ENCODE measurements at places on chromosomes 16 and 17.

DNA sequence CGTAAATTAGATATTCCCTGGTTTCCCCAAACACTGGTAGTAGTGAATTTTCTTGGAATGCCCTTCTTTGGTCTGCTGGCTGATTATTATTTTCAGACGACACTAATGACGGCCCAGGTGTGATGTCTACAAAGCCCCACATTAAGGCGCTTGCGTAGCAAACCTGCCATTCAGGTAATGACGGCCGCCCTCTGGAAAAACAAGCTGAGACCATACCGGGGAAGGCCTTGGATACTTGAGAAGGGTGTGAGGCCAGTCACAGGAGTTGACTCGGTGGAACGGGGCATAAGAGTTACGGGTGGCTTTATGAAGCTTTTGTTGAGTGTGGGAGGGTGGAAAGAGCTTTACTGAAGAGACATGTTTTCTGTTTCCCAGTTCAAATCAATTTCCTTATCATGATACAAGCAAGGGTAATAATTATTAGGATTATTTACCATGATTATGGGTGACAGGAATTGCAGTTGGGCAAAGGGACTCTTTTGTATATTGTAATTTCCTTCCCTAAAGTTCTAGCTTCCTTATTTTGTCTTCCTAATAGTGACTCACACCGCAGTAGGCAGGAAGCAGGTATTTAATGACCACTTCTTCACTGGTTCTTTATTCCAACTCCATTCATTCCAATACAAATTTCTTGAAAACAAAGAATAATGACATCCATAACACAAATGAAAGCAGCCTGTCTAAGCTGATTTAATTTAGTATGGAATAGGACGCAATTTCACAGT, 24.8 kb downstream of the KRT23 start:
- no peak for DNase-seq

- DNase-seq, result no peak
Measured at GRCh38 chr17:39400547-39401411, 647 bp downstream of the FBXL20 start.

DNA sequence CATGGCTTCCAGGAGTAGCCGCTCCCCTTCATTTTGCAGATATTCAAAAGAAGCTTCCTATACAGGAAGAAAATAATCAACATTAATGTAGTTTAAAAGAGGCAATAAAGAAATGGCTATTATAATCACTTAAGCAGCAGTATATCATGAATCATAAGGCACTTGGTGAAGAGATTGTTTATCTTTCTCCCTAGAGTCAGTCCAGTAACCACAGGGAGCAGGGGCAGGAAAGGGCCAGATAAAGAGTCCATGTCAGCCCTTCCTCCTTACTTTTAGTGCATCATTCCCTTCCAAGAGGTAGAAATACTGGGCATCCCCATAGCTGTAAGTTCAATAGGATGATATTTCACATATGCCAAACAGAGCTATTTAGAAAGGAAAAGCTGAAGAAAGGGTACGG, 184.6 kb upstream of the C17orf78 start:
- no peak for DNase-seq

DNA sequence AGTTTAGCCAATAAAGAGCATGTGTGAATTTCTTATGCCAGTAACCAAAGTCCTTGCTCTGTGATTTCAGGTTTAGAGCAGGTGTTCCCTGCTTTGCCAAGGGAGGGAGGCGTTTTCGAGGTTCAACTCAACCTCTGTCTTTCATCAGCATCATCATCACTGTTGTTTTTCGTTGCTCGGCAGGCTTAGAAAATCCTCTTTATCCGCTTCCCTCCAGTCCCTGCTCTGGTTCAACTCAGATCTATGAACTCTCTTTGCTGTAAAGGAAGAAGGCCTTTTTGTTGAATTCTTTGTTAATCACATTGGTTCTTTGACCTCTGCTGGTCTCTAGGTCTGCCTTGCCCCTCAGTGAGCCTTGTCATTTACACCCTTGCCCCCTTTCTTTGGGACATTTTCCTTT, 243.9 kb upstream of the RBFOX1 start:
- DNase-seq, result no peak

- no peak for DNase-seq
Measured at GRCh38 chr17:73197161-73197560, 4.3 kb downstream of the COG1 start.
